ENCODE measurements at places on chromosomes 3 and 15.

- no peak for DNase-seq
Measured at GRCh38 chr15:60890375-60891230, 338.5 kb downstream of the RORA start.

DNA sequence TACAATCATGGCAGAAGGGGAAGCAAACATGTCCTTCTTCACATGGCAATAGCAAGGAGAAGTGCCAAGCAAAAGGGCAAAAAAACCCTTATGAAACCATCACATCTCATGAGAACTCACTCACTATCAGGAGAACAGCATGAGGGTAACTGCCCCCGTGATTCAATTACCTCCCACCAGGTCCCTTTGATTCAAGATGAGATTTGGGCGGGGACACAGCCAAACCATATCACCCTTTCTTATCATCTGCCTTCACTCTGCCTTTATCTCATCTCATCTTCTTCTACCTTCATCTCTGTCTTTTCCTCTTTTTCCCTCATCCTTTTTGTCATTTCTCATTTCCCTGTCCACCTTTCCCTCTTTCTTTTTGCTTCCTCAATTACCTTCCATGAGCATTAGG lies 149.6 kb downstream of the AGBL1 start:
- no peak for DNase-seq

DNA sequence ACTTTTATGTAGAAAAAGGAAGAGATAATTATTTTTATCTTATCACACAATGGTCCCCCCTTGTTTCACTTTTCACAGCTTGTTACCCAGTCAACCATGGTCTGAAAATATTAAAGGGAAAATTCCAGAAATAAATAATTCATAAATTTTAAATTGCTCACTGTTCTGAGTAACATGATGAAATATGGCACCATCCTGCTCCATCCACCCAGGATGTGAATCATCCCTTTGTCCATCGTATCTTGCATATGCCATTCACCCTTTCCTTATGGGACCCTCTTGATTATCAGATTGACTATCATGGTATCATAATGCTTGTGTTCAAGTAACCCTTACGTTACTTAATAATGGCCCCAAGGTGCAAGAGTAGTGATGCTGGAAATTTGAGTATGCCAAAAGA lies 43.7 kb downstream of the ANKRD28 start:
- DNase-seq = no peak

DNA sequence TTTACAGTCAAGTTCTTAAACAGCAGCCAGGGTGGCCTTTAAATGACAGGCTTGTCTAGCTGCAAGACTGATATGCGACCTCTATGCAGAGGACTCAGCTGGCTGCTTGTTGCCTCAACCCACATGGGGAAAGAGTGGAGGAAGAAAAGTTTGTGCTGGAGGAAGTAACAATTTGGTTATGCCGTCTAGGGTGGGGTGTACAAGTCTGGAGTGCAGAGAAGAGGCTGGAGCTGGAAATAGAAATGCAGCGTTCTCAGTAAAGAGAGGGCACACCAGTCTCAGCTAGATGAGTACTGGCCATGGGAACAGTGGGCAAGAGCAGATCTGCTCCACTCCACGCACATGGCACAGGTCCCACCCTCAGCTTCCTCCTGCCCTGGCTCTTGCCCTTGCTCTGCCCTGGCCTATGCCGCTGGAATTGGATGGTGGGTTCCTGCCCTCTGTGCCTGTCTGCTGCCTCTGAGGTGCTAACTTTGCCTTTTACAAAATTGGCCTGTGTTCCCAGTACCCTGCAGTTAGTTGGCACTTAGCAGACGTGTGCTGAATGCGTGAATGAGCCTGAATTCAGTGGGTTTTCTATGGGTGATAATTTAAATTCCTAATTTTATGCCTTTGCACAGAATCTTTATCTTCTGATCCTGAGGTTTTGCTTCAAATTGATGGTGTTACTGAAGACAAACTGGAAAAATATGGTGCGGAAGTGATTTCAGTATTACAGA lies 59.7 kb upstream of the FURIN start:
- no peak for DNase-seq

- DNase-seq = peak; percentile 9
Measured at GRCh38 chr15:86553108-86553507, 473.4 kb downstream of the AGBL1 start.

GRCh38 chr3:98726084-98726483 lies 37.1 kb upstream of the ST3GAL6 start:
- no peak for DNase-seq

- DNase-seq = no peak
Measured at GRCh38 chr3:176005564-176005963, 1146.4 kb downstream of the NAALADL2 start.

DNA sequence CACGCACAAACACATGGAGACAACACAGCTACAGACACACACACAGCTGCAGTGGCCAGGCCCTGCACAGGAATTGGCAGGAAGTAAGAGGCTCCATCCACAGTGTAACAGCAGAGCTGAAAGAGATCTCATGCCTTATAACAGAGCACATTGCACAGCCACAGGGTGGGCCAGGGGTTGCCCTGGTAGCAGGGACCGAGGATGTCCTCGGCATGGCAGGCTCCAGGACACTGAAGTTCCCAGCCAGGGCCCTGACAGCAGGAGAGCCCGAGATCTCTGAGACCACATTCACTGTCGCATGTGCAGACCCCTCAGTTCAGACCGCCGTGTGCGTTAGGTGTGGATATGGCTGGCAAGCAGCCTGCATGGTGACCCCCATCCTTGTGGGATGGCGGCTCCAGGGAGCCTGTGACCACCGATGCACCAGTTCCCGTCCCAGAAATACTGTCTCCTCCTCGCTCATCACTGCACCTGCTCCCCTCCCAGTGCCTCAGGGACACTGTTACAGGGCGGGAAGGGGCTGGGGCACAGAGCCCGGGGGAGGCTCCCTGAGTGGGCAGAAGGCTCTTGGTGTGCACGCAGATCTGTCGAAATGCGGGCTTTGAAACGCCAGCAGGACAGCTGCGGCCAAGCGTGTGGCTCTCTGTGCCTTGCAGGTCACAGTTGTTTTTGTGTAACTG lies 1.5 kb upstream of the OCA2 start:
- peak; percentile 55 for DNase-seq

DNA sequence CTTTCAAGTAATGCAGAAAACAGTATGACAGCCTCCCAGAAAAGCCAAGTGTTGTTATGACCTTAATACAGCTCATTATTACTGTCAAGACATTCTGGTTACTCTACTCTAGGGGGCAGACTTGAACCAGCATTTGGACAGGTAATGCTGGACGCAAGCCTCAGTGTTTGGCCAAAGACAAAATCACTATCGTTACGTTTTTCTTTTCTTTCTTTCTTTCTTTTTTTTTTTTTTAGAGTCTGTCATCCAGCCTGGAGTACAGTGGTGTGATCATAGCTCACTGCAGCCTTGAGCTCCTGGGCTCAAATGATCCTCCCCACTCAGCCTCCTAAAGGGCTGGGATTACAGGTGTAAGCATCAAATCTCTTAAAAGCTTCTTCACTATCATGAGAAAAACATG lies 29.4 kb upstream of the TMEM45A start:
- peak; percentile 66 for DNase-seq

GRCh38 chr3:37693511-37694283 lies 168.0 kb upstream of the CTDSPL start:
- no peak for DNase-seq

GRCh38 chr15:38536201-38536676 lies 28.4 kb downstream of the RASGRP1 start:
- no peak for DNase-seq

DNA sequence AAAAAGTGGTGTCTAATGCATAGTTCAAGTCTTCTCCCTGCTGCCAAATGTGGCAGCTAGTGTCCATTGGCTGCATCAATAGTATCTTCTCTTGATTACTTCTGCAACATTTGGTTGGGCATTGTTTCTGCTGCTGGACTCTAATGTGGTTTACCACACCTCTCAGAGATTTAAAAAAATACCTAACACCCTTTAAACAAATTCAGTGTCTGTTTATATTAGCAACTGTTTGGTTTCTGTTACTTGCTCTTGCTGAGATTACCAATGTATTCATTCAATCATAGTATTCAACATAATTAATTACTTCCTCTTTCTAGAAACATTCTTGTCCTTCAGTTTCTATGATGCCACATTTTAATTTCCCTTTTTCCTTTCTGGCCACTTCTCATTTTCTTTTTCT lies 20.3 kb upstream of the NECTIN3 start:
- DNase-seq = no peak

- no peak for DNase-seq
Measured at GRCh38 chr3:187281191-187281714, 10.3 kb downstream of the MASP1 start.

- DNase-seq = no peak
Measured at GRCh38 chr3:137099364-137100219, 141.8 kb downstream of the IL20RB start.

DNA sequence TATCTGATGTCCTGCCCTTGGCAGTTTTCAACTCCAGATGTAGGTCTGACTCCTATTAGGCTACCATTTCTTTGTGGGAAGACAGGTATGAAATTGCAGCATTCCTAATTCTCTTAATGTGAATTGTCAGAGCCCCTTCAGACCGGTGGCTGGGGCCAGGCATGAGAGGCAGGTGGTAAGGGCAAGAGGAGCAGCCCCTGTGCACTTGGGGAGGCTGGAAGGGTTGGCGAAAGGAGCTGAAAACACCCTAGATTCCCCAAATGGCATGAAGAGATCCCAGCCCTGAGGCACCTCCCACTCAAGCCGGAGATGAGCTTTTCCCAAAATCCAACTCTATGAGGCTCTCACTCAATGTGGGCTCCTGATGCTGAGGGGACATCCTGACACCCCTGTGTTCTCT lies 453.2 kb downstream of the NR2F2 start:
- no peak for DNase-seq

- DNase-seq = no peak
Measured at GRCh38 chr15:52727815-52728214, 48.6 kb upstream of the ATOSA start.

DNA sequence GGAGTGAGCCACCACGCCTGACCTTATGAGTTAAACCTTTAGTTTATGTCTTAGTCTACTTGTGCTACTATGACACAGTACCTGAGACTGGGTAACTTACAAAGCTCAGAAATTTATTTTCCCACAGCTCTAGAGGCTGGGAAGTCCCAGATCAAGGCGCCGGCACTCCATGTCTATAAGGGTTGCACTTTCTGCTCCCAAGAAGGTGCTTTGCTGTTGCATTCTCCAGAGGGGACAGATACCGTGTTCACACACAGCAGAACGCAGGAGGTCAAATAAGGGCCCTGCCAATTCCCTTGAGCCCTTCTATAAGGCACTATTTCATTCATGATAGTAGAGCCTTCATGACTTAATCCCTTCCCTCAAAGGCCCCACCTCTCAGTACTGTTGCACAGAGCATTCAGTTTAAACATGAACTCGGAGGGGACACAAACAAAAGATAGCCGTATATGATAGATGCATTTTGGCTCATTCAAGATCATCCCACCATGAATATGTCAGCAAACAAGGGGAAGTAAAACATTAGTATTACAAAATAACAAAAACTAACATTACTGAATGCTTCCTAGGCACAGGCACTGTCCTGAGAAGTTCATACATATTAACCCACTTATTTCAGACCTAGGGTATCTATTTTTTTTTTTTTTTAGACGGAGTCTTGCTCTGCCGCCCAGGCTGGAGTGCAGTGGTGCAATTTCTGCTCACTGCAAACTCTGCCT lies 26.5 kb downstream of the PLA1A start:
- DNase-seq = no peak

GRCh38 chr3:15839568-15839967 lies 41.8 kb upstream of the ANKRD28 start:
- no peak for DNase-seq

DNA sequence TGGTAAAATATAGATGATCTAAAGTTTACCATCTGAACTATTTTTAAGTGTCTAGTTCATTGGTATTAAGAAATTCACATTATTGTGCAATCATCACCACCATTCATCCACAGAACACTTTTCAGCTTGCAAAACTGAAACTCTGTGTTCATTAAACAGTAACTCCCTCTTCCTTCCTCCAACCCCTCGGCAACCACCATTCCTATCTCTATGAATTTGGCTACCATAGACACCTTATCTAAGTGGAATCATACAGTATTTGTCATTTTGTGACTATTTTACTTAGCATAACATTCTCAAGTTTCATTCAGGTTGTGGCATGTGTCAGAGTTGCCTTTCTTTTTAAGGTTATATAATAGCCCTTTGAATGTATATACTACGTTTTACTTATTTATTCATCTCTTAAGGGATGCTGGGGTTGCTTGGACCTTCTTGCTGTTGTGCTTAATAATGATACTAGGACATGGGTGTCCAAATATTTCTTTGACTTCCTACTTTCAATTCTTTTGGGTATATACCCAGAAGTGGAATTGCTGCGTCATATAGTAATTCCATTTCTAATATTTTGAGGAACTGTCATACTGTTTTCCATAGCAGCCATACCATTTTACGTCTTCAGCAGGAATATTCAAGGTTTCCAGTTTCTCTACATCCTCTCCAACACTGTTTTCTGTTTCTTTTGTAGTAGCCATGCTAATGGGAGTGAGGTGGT lies 20.9 kb downstream of the KAT2B start:
- peak; percentile 82 for DNase-seq

- peak; percentile 82 for DNase-seq
Measured at GRCh38 chr15:82968066-82968465, 15.5 kb upstream of the HOMER2 start.

- DNase-seq = no peak
Measured at GRCh38 chr3:177960722-177961121, 575.5 kb upstream of the KCNMB2 start.

- no peak for DNase-seq
Measured at GRCh38 chr15:40685376-40685775, 9.6 kb upstream of the RAD51 start.

GRCh38 chr3:183341545-183342288 lies 86.7 kb downstream of the MCF2L2 start:
- DNase-seq = no peak

GRCh38 chr15:90571063-90571541 lies 41.4 kb downstream of the CRTC3 start:
- peak; percentile 55 for DNase-seq

DNA sequence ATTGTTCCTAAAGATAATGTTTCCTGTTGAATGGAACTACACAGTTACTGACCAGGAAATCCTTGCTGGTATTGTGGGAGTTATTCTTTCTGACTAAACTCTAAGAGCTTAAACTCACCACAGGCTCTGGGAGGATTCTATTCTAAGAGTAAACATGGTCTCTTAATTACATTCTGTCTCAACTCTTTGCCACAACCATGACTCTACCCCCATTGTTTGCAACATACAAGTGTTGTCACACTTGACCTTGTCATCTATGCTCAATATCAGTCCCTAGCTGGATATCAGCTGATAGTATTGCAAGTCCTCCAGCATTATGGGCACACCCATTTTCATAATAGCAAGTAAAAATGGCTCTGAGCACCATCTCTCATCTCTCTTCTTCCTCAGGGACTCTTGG lies 29.6 kb upstream of the SECISBP2L start:
- peak; percentile 80 for DNase-seq

DNA sequence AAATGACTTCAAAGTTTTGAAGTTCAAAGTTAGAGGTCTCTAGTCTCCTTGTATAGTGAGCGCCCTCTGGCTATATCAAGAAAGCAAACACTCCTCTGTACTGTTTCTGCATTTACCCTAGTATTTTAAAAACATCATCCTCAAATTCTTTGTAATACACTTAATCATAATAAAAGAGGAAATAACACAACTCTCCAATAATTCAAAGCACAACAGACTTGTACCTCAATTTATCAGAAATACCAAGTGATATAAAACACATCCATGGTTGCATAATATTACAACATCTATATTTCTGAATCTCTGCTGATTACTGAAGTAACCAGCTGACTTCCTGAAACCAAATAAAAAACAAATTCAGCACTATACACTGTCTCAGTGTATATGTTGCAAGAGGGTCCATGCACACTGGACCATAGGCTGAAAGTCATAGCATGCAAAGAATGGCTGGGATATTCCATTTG lies 12.5 kb downstream of the PLOD2 start:
- DNase-seq = no peak

GRCh38 chr3:143697975-143698374 lies 150.3 kb downstream of the SLC9A9 start:
- DNase-seq = peak; percentile 3

Data from NB4 (cell line).